ENCODE measurements at places on chromosomes 4 and X.

- no peak for DNase-seq
Measured at GRCh38 chr4:23718435-23718834, 171.4 kb downstream of the PPARGC1A start.

DNA sequence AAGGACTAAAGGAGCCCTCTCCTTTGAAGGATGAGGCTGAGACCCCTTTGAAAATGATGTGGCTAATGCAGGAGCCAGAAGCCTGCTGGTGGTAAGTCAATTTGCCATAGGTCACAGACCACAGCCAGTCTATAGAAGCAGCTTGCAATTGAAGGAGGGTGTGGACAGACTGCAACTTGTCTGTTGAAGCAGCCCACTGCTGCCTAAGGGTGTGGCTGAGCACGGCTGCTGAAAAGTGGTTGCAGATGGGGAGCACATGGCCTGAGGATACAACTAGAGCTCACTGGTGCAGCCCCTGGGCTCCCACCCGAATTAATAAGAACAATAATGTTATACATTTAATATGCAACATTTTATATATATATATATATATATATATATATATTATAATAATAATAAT is 11.4 kb upstream of the EXOC1L start:
- DNase-seq: no peak

- DNase-seq: peak; percentile 33
Measured at GRCh38 chr4:29081234-29081955, 1638.8 kb upstream of the PCDH7 start.

- no peak for DNase-seq
Measured at GRCh38 chrX:347351-348117, 28.9 kb upstream of the GTPBP6 start.

DNA sequence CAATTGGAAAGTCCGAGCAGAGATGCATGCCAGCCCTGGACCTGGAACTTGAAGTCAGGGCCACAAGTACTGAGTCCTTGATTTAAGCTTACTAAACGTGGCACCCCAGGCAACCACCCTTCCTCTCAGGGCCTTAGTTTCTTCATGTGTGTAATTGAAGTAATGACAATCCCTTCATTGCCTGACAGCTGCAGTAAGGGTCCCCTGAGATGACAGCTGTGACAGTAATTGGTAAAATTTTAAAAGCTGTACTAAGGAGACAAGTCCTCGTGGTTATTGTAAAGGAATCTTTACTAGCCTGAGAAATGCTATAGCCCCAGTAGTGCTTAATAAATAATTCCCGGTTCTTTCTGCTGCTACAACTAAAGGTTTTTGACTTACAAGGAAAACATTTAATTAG is 175.1 kb upstream of the RADX start:
- DNase-seq: no peak

DNA sequence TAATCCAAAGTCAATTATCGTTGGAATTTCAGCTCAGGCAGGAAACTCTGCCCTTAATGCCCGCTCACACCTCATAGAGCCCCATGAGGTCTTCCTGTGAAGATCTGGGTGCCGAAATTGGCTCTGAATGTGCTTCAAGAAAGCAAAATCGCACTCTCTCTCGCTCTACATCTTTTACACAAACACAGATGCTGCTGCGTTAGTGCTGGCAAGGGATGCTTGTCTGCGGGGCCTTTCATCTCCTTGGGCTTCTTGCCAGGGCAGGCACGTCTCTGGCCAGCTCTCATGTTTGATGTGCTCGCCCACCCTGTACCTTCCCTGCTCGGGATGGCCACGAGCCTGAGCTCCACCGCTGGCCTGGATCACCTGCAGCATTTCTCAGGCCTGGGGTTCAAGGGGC is 66.5 kb downstream of the CLCN4 start:
- peak; percentile 24 for DNase-seq

GRCh38 chr4:38989487-38989886 is 42.7 kb downstream of the TMEM156 start:
- DNase-seq: no peak

DNA sequence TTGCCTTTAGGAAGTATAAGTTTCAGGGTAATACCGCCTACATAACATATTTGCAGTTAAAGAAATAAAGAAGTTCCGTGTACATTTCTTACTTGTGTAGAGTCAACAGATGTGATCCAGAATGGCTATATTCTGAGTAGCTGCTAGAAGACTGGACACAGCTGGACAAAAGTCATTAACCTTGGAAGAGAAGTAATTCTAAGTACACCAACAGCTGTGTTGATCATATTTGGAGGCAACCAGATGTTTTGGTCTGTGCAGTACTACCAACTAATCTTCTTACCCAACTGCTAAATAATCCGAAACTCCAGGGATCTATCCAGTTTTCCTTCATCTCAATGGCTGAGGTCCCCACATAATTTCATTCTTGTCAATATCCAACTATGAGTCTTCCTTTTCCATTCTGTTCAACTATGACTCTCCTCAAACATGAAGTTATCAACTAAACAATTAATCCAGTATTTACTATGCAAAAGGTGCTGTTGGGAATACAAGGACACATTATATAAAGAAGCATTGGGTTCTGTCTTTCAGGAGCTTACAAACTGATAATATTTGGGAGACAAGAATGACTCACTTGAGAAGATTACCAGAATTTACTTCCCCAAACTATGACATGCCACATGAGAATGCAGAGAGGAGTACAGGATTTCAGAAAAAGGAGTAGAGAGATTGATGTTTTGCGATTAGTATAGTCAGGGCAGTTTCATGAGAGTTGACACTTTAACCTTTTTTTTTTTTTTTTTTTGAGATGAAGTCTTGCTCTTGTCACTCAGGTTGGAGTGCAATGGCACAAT is 78.2 kb downstream of the COL4A6 start:
- no peak for DNase-seq

DNA sequence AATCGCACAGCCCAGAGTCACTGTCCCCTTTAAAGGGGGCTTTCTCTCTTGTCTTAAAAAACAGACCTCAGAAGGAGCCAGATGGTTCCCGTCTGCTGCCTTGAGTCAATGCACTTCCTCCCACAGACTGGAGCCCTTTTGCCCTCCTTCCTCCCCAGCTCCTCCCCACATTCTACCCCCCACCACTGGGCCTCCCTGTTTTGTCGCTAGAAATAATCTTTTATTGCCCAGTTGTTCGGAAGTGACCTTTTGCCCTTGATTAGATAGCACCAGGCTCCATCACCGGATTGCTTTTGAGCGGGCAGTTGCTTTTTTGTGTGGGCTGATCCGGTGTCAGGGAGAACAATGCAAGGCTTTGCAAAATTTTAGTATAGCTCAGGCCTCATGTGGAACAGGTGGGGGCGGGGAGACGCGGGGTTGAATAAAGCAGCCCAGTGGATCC is 47.7 kb downstream of the SPRY1 start:
- DNase-seq: peak; percentile 50

DNA sequence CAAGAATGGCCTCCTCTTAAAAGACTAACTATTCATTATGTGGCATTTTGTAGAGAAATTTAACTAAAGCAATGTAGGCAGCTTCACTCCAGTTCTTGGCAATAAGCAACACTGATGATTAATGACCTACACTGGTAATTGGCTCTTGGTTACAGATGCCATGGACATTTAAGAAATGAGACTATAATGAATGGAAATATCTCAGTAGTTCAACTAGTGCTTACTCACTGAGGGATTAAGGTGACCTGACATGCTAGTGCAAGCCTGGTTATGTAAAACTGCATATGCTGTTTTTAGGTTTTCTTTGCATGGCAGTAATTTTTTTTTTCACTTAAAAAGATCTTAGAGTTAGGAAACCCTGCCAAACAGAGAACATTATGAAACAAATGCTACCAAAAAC is 152.7 kb upstream of the AADAT start:
- DNase-seq: no peak

DNA sequence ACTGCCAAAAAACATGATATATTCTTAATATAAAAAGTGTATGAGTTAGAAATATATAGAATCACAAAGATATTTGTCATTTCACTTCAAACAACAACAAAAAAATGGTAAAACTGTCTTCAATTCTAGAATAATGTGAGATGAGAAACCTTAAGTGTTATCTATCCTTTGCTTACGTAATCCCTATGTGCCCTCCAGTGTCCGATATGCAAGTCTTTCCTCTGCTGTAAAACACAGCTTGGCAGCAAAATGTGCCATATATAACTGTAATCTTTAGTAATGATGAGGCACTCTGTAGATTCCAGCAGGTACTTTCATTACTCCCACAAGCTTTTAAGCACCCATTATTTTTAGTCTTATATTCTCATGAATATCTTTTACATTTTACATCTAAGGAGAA is 555.1 kb upstream of the FRG1 start:
- no peak for DNase-seq

DNA sequence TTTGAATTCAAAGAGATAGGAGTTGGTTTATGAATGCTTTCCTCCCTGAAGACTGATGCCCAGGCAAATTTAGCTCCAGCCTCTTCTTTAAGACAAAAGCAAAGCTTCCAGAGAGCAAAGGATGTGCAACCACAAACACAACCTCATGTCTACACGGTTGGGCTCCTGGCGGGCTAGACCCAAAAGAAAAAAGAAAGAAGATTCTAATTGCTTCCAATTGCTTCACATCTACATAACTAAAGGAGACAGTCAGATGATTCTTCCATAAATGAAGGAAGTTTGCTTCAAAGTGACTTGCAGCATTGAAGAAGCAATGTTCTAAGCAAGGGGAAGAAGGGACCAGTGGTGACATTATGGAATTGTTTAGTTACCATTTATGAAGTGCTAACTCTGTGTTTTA is 1603.0 kb upstream of the TENM3 start:
- DNase-seq: no peak

DNA sequence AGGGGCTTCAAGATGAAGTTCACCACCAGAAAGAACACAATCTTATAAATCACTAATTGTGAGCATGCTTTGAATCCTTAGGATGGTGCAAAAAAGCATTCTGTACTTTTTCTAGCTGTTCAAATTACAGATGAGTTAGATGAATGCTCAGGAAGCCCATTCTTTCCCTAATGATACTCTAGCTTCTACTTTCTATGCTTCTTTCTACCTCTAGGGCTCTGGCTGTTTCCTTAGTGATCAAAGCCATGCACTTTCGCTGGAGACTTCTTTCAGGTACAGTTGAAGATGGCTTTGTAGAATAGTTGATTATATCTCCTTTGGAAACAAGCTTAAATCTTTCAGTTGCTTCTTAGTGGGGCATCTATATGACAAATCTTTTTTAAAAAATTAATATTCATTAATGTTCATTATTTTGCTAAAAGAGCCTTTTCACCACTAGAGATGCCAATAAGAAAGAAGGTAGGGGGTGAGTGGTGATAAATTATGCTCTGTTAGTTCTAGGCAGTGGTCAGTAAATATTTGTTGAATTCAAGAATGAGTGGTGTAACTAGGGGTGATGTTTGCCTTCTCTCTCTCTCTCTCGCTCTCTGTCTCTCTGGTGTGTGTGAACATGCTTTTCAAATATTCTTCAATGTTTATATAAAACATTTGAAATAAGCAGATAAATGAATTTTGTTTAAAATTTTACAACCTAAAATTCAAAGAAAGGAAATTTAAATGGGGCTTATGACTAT is 169.4 kb downstream of the GLUD2 start:
- DNase-seq: peak; percentile 90

GRCh38 chr4:41611881-41612871 is 74.2 kb downstream of the LIMCH1 start:
- DNase-seq: no peak

DNA sequence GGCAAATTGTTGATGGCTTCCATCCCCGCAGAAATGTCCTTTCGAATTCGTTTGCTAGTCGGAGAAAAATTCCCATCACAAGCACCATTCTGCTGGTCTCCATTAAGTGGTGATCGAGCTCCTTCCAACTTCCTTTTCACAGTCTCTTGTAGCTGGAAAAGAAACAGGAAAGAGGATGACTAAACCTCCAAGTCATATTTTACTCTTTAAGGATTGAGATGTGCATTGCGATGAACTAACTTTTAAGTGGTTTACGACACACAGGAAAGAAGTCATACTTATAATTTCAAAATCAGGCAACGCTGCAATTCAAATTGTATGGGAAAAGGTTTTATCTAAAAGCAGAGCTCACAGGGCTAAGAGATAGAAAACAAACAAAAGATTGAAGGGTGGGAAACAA is 225.2 kb downstream of the MGST2 start:
- DNase-seq: no peak

- no peak for DNase-seq
Measured at GRCh38 chr4:118939169-118939783, 50.6 kb downstream of the SYNPO2 start.

DNA sequence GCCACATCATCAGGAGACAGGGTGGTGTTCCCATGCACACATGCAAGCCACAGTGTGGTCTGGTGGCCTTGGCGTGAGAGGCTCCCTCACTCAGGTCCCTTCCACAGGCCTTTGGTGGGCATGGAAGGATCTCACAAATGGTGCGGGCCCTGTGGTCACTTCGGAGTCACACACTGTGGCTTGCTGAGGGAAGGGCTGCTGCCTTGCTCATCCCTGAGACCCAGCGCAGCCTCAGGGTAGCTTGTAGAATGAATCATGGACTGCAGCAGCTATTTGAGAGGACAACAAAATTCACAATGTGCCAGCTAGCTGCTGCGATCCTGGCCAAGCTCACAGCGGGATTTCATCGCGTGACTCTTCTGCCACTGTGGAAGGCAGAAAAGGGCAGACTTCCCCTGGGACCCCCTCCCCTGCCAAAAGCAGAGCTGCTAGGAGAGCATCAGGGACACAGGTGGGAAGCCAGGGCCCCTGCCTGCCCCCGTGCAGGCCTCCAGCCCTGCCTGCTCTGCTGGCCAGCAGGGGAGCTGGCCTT is 106.4 kb downstream of the ABLIM2 start:
- DNase-seq: no peak

GRCh38 chr4:31086756-31087330 is 366.7 kb downstream of the PCDH7 start:
- peak; percentile 37 for DNase-seq

- DNase-seq: no peak
Measured at GRCh38 chr4:8115916-8116315, 42.7 kb downstream of the ABLIM2 start.

- DNase-seq: no peak
Measured at GRCh38 chr4:71614621-71615020, 169.3 kb downstream of the GC start.

- DNase-seq: no peak
Measured at GRCh38 chr4:27789773-27790172, 929.1 kb downstream of the STIM2 start.
